Stimulated activated CD4-positive, alpha-beta T cell treated with anti-CD3 and anti-CD28 coated beads, TNF-alpha, amount 100 ng/mL, for 24 hours (primary cell): ENCODE measurements at places on chromosomes 3 and 15.

DNA sequence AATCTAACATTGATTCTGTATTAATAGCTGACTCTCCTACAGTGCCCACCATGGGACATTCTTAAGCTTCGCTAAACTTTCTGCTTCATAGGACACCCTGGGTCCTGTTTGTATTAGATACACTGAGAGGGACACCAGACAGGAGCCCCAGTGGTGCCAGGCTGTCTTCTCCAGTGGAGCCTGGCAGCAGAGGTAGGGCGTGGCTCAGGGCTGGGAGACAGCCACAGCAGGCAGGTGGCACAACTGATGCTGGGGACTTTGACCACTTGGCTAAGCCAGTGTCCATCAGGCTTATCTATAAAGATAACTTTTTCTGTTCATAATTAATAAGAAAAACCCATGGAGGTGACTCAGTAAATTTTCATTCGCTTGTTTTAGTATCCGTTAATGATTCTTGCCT is 21.8 kb downstream of the NIPA1 start:
- DNase-seq = no peak

DNA sequence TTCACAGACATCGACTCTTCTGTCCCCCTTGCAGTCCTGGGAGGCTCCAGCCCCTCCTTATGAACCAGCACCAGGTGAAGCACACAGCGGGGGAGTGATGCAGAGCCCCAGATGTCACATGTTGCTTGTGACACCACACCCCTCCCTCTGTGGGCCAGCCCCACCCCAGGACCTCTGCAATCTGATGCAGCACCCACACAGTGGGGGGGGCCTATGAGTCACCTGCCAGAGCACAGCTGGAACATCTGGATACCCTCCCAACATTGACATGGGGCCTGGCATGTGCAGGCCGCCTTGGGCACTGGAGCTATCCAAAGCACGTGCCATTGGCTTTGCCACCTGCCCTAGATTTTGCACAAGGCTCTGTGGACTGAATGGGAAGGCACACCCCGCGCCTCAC is 70.5 kb downstream of the FEM1B start:
- DNase-seq = peak; percentile 14

GRCh38 chr3:139450159-139450558 is 26.2 kb downstream of the RBP2 start:
- DNase-seq = no peak

DNA sequence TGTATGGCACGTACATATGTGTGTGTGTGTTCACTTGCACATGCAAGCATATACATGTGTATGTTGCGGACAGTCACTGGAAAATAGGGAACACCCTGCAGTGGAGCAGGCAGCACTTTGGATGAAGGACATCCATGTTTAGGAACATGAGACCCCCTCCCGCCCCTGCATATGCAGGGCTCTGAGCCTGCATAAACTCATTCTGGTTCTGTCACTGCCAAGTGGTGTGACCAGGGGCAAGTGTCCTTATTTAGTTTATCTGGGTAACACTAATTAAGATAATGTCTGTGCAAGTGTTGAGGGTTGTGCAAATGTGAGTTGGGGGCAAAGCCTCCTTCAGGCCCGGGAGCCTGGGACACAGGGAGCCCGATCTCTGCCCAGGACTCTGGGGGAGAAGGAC is 105.7 kb downstream of the CORO2B start:
- no peak for DNase-seq

GRCh38 chr15:74025436-74025835 is 30.9 kb downstream of the PML start:
- no peak for DNase-seq

- DNase-seq = no peak
Measured at GRCh38 chr3:50333744-50334328, 5.8 kb upstream of the TUSC2 start.

GRCh38 chr3:30894521-30895251 is at the start of gene GADL1:
GADL1 (minus strand) TSS chr3:30894661; CDS start chr3:30894614, 47 bp downstream.
- DNase-seq = no peak

DNA sequence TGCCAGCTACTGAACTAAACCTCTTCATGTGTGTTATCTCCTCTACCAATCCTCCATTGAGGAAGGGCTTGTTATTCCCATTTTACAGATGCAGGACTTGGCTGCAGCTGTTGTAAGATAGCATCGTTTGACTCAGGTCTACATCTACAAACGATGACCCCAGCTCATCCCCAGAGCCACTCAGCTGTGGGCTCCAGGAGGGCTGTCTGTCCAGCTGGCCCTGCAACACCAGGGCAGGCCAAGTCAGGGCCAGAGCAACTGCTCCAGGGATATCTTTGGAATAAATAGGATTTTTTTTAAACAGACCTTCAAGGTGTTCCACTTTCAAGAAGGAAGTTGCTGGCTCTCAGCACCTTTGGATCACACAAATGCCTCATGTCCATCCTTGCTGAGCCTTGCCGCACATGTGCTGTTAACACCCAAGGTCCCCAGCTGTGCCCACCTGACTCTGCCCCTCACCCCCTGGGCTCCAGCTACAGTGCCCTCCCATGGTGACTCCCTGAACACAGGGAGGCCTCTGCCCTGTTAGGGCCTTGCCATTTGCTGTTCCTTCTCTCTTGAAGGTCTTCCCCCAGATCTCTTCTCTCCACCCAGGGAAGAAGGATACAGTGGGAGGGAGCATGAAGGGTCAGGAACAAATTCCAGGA is 31.0 kb downstream of the ALDH1L1 start:
- DNase-seq = no peak

- no peak for DNase-seq
Measured at GRCh38 chr3:24299246-24299805, 195.3 kb downstream of the THRB start.

DNA sequence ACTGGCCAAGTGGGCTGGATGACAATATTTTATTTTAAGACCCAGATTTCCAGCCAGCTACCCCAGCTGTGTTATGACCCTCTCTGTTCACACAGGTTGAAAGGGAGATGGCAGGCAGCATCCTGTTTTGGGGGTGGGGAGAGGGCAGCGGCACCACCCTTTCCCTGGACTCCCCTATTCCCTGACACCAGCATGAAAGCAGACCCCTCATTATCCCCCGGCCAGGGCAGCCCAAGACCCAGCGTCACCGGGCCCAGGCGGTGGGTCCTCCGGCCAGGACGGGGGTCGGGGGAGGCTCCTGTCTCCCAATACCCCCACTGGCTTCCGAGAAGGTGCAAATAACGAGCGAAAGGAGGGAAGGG is 127.6 kb upstream of the MEF2A start:
- no peak for DNase-seq

- DNase-seq = peak; percentile 32
Measured at GRCh38 chr3:66195347-66195783, 25.4 kb upstream of the SLC25A26 start.
